HEK293T (cell line): ENCODE measurements at places on chromosomes 7 and 10.

DNA sequence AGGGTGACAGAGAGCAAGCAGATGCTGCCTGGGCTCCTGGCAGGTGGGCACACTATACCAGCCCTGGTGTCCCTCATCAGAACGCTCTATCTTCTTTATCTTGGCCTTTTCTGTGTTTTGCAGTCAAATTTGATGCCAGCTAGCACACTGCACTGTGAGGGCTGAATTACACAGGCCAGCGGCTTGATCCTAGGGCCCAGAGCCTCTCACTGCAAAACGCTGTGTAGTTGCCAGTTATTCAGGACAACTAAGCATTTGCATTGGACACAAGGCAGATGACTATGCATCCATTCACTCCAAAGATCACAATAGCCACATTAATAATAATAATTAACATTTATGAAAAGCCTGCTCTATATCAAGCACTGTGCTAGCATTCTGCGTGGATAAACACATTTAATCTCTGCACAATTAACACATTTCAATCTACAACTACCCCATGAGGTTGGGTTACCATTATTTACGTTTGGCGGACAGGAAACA lies 100.3 kb downstream of the PAXIP1 start:
- DNase-seq, result no peak

DNA sequence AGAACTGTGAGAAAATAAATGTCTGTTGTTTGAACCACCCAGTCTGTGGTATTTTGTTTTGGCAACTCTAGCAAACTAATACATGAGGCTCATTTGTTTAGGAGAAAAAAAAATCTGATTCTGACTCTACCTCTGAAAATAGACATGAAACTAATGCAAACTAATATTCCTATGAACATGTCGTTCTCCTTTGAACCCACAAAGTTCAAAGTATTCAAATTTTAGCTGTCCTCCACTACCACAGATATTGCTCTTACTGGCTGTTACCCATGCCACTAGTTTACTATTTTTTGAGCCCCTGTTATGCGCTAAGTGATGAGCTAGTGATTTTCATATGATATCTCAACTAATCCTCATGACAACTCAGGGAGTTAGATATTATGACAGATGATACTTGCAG lies 58.8 kb upstream of the ZNF804B start:
- DNase-seq, result no peak

DNA sequence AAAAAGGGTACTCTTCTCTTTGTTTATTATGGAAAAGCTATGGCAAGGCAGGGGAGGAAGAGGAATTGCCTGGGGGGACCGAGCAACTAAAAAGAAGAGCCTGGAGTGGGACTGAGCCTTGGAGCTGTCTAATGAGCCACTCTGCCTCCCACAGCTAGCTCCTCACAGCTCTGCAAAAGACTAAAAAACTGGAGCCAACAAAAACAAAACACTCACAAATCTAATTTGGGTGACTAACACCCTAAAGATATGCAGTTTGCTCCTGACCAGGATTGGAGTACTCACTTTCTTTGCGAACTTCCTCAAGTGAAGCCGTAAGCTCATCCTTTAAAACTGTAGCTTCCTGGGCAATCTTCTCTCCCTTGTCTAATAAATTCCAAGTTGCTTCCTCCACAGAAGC lies 89.4 kb downstream of the CTNNA3 start:
- no peak for DNase-seq

GRCh38 chr10:125130916-125131315 lies 29.4 kb downstream of the CTBP2 start:
- no peak for DNase-seq

GRCh38 chr10:102611514-102612087 lies 32.7 kb upstream of the TRIM8 start:
- no peak for DNase-seq

GRCh38 chr10:58514111-58514770 lies 1.6 kb downstream of the BICC1 start:
- DNase-seq, result no peak

DNA sequence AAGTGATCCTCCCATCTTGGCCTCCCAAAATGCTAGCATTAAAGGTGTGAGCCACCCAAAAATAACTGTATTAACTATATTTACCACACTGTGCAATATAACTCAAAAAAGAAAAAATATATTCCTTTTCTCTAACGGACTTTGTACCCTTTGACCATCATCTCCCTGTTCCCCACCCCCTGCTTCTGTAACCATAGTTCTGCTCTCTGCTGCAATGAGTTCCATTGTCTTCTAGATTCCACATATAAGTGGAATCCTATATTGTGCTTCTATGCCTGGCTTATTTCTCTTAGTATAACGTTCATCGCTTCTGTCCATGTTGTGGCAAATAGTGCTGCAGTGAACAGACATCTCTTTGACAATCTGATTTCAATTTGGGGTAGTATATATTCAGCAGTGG lies 4.2 kb downstream of the TMEM248 start:
- no peak for DNase-seq

GRCh38 chr7:100532165-100533022 lies 6.6 kb upstream of the AGFG2 start:
- DNase-seq, result no peak

- no peak for DNase-seq
Observed at GRCh38 chr7:154416714-154417113, 364.5 kb downstream of the DPP6 start.

DNA sequence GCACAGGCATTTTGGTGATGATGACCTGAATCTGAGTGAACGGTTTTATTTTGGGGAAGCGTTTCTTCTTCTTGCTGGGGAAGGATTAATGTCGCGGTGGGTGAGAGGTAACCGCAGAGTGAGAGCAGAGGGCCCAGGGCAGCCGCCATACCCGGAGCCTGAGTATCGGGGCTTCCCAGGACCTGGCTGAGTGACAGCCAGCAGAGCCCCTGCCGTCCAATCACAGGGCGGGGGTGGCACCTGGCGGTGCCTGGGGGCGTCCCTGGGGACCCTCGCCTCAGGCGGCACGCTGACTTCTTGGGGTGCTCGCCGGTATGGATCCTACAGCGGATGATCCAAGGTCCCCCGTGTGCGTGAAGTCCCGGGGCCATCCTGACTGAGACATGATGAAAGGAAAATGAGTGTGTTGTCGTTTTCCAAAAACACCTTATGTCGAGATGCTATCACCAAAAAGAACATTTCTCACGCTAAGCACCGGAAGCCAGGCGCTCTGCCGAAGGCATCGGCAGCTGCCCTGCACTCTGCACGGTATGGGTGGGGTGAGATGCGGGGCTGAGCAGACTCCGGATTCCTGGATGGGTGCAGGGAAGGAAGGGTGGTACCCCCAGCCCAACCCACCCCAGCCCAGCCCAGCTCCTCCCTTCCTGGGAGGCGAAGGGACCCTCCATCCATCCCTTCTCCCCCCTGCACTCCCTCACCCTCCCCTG lies 227.9 kb upstream of the SHH start:
- no peak for DNase-seq

- no peak for DNase-seq
Observed at GRCh38 chr7:123901101-123901500, 23.9 kb upstream of the SPAM1 start.
